ENCODE measurements at places on chromosomes 16 and 17.

DNA sequence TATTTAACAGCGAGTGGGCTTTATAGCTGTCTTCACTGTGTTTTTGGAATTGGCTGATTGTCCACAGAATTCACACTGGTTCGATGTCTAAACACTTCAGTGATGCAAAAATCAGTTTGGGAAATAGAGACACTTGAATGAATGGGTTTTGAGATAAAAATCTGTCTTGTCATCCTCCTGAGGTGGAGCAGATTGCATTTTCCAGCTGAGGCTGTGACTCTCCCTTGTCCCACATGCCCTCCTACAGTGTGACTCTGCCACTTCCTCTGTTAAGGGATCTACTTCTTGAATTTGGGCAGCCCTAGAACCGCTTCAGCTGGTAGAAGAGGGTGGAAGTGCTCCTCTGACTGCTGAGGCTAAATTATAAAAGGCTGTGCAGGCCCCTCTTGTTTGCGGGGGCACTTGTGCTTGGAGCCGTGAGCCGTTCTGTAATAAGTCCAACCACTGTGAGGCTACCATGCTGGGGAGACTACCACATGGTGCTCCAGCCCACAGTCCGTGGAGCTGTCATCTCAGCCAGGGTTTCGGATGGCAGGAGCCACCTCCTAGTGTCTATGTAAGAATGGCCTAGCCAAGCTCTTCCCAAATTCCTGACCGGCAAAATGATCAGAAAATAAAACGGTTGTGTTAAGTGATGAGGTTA, 175.9 kb downstream of the SPECC1 start:
- no peak for DNase-seq

DNA sequence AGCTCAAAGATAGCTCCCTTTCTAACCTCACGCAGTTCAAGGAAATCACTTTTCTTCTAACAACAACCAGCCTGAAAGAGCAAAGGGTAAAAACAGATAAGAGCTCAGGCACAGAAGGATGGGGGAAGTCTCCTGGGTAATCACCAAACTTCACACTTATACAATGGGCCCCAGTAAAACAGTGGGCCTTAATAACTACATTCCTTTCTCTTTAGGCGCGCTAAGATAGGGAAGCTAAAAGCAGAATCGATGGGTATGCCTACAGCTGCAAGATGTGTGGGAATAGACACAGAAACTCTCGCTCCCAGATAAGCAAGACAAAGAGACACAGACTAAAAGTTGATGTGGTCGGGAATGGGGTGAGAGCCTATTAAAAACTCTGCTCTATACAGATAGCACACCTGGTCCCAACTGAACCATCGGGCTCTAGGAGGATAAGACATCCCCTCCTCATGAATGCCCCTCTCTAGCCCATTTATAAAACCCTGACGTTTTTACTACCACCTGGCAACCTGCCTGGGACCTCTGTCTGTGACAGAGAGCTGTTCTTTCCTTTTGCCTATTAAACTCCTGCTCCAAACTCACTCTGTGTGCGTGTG, 826 bp downstream of the LYZL6 start:
- DNase-seq, result no peak

DNA sequence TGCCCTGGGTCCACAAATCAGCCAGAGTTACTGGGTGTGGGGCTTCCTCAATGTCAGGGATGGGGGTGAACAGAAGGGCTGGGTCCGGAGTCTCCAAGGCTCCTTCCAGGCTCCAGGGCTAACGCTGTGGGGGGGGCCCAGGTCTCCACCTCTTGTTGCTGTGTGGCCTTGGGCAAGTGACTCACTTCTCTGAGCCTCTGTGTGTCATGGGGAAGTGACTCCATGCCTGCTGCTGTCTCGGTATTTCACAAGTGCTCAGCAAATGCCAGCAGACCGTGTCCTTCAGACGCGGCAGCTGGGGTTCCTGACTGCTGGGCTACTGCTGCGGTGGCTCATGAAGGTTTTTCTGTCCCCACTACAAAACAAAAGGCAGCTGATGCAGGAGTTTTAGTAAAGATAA, 26.6 kb downstream of the JPH3 start:
- DNase-seq, result no peak

DNA sequence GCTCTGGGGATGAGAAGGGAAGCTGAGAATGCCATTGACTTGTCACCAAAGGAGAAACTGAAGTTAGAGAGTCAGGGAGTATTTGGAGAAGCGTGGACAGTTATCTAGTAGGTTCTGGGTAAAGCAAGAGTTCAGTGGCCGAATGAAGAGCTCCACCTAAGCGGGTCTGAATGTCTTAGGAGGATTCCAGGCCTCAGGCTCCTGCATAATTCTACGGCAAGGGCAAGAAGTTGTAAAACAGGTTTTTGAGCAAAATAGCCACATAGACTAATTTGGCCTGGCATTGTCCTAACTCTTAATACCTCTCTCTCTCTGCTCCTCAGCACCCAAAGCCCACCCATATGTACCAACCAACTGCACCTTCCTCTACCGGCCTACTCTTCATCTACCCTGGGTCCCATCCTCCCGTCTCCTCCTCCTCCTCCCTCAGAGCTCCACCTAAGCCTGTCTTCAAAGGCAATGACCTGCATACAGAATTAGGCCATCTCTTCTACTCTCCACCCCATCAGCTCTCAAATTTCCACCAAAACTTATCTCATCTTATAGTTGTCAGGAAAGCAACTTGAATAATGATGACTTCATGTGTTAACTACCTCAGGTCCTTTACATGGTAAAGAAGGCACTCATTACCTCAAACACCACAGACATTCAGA, 42.0 kb upstream of the KCNJ2 start:
- no peak for DNase-seq

- no peak for DNase-seq
These were observed 6.6 kb upstream of the MED11 start for GRCh38 chr17:4724650-4725049.

GRCh38 chr17:59558953-59559352, 6.5 kb upstream of the DHX40 start:
- DNase-seq, result no peak

DNA sequence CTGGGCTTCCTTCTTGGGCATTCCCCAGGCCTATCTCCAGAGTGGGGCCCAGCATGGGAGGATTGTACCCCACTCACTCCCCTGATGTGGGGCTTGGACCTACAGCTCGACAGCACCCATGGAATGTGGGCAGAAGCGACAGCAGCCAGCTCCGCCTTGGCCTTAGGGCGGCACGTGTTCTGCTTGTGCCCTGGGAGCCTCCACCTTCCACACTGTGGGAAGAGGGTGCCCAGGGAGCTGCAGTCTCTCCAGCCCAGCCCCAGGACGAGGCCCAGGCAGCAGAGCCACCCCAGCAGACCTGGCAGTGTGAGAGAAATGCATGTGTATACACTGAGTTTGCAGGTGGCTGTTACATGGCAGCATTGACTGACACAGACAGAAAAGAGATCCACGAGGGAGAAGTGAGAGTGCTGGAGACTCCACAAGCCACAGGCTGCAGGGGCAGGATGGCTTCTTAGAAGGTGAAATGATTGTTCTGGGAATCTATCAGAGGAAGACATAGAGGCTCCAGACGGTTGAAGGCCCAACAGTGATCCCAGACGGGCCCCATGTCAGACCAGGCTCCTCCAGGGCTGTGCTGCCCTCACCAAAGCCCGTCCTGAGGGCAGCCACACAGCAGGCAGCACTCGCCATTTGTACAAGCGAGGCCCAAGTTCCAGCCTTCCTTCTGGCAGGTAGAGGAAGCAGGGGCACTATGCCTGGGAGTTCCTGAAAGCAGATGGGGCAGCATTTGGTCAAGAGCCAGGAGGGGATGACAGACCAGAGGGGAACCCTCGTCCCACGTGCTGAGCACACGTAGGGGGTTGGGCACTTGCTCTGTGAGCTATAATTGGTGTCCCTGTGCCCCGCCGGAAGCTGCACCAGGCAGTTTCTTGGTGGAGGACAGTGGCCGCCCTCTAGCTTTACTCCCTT, 2.8 kb upstream of the DNASE1 start:
- no peak for DNase-seq

DNA sequence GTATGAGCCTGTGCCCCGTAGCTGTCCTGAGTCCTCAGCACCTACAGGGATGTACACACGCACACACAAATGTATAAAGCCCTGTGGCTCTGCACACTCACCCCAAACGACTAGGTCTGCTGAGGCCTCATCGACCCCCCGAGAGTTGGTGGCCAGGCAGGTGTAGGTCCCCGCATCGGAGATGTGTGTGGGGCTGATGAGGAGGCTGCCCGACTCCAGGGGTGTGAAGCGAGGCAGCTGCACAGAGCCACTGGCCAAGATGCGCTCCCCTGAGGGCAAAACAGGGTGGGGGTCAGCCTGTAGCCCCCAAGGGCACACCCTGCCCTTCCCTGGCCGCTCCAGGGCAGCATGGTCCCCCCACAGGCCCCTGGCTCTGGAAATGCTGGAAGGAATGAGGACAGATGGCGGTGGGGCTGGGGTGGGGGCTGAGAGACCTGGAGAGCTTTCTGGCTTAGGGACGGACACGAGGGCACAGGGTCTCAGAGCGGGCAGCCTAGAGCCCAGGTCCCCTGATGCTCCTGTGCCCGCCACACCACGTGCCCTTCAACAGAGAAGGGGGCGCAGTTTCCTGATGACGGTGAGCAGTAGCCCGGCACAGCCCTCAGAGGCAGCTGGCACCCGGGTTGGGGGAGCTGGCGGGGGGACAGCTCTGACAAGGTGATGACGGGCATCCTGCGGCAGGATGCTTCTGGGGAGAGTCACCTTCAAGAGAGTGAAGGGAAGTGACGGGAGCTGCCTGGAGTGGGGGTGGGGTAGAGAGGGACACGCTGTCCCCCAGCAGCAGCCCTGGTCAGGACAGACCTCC, 119.8 kb upstream of the CDC42EP4 start:
- no peak for DNase-seq

- DNase-seq, result no peak
These were observed 55.5 kb upstream of the DLX4 start for GRCh38 chr17:49913226-49914095.

DNA sequence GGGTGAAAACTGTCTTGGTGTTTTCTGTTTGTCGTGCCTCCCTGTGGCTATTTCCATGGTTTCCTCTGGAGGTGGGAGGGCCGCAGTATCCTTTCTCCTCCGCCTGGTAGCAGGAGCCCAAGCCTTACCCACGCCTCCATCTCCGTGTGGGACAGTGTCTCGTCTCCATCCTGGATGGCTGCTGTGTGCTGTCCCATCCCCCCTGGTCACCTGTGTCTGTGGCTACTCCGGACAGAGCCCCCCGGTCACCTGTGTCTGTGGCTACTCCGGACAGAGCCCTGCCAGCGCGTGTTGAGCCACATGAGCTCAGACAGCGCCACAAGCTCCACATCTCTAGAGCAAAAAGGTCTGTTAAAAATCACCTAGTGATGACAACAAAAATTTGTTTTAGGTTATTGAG, 198.2 kb upstream of the CHMP6 start:
- no peak for DNase-seq

DNA sequence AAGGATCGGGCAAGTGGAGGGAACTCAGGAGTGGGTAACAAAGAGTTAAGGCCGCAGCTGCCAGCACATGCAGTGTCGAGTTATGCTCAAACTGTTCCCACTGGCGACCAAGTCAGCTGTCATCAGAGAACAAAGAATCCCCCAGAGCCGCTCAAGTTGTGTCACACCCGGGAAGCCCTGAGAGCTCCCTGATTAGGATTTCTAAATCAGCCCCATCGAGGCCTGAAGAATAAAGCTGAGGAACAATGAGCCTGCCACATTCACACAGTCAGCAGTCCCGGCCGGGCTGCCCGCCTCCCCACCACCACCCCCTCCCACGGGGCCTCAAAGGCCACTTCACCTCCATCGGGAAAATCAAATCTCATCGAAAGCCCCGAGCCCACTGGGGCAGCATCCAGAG, 84.5 kb downstream of the SOX9 start:
- no peak for DNase-seq

DNA sequence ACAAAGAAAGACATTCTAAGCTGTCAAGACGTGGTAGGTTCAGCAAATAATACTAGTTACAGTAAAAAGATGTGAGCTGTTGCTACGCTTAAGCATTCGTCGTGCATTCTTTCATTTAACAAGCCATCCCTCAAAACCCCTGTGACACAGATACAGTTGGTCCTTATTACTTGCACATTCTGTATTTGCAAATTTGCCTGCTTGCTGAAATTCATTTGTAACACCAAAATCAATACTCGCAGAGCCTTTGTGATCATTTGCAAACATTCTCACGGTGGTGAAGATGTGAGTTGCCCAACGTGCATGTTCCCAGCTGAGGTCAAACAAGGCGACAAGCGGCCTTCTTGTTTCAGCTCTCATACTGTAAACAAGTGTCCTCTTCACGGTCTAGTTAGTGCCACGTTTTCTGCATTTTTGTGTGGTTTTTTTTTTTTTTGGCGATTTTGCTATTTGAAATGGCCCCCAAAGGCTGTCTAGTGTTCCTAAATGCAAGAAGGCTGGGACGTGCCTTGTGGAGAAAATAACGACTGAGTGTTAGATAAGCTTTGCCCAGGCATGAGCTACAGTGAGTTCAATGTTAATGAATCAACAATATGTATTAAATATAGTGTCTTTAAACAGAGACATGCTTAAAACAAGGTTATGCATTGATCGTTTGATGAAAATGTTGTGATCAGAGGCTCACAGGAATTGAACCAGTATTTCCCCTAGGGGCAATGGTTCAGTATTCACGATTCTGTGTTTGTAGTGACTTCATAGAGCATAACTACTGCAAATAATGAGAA, 84.1 kb downstream of the RAB11FIP4 start:
- DNase-seq, result no peak

- DNase-seq, result no peak
These were observed 18.4 kb upstream of the UBE2I start for GRCh38 chr16:1290860-1291575.

GRCh38 chr16:56977823-56978430, 11.4 kb upstream of the NLRC5 start:
- no peak for DNase-seq

GRCh38 chr16:67790071-67790470, 16.3 kb downstream of the RANBP10 start:
- DNase-seq, result no peak

DNA sequence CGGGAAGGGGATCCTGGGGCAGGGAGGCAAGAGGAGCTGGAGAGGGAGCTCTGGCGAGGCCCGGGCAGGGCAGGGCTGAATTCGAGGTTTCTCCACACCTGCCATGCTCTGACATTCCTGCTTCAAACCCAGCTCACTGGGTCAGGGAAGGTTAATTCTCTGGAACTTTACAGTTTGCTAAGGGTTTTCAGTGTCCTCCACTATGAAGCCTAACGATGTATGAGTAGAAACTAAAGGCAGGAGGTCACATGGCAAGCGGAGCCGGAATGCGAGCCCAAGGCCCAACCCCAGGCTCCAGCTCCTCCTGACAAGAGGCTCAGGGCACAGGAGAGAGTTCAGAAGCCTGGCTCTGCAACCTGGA, 29.2 kb downstream of the DCAKD start:
- DNase-seq, result no peak

DNA sequence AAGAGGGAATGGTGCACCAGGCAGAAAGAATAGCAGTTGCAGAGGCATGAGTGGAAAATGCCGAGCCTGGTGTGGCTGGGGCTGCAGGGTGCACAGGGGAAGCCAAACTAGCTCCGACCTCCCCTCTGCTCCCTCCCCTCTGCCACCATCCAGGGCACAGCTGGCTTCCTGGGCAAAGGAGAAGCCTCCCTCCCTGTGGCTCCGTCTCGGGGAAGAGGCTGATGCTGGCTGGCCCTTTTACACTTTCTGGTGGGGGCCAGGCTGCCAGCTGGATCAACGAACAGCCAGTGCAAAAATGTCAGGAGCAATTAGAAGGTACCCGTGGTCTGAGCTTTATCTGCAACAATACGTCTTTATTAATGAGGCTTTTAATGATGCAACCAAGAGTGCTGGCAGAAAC, 37.1 kb upstream of the KCNJ12 start:
- no peak for DNase-seq

- DNase-seq, result no peak
These were observed 239.0 kb upstream of the CACNG5 start for GRCh38 chr17:66595893-66596292.
